ENCODE measurements at places on chromosomes 1 and 21.
A peak's percentile ranks its signal among the peaks of the same experiment; 100 is the strongest.

GRCh38 chr1:54950369-54951163 lies 29.9 kb upstream of the TMEM61 start:
- peak; percentile 29 for DNase-seq

GRCh38 chr1:27569506-27570291 lies 34.2 kb downstream of the AHDC1 start:
- DNase-seq, result no peak

DNA sequence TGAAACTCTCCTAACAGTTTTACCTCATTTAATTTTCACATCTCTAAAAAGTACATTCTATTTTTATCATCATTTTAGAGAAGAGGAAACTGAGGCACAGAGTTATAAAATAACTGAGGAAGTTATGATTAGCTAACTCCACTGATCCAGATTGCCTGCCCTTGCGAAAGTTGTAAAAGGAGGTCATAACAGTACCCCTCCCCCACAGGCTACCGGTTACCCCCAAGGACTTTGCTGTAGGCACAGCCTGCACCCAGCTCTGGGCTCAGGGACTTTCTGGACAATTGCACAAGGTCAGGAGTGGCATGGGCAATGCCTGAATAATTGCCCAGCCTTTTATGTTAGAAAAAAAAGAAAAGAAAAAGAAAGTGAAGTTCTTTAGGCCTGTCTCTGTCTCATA lies 22.7 kb downstream of the PIGM start:
- DNase-seq, result no peak

GRCh38 chr1:111903148-111903870 lies 86.2 kb downstream of the KCND3 start:
- no peak for DNase-seq

DNA sequence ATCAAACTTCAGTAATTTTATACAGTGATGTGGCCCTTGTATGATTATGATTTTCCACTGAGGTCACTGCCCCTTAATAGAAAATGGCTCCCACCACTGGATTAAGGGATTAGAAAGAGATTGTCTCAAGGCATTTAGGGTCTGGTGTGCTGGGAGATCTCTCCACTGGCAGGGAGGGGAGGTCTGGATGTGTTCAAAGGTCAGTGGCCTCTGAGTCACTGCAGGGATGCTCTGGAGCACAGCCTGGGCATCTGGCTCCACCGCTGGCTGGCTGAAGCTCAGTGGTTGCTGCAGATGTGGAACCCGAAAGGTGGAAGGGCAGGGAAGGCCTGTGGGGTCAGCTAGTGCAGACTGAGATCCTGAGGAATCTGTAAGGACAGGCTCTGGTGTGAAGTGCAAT lies 18.3 kb upstream of the CHI3L1 start:
- DNase-seq, result no peak

- DNase-seq, result no peak
Measured at GRCh38 chr1:113895098-113895497, 7.7 kb upstream of the BCL2L15 start.

- DNase-seq, result no peak
Measured at GRCh38 chr1:32774950-32775634, 42.1 kb downstream of the YARS1 start.

GRCh38 chr1:1109743-1110142 lies 6.1 kb downstream of the C1orf159 start:
- DNase-seq, result no peak
